ENCODE measurements at places on chromosomes 7 and 10.
A peak's percentile ranks its signal among the peaks of the same experiment; 100 is the strongest.

DNA sequence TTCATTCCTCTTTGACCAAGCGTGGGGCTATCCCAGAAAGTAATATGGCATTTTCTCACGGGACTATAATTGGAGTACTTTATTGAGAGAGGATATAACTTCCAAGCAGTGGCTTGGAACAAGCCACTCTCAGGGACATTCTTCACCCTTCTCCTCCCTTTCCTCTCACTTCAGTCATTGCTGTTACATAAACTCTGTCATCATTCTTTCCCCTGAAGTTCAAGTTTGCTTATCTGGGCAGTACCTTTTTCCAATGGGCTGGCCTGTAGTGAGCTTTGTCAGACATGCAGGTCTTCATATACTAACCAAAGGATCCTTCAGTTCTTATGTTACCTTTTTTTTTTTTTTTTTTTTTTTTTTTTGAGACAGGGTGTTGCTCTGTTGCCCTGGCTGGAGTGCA, 58.7 kb upstream of the KMT2E start:
- no peak for DNase-seq

DNA sequence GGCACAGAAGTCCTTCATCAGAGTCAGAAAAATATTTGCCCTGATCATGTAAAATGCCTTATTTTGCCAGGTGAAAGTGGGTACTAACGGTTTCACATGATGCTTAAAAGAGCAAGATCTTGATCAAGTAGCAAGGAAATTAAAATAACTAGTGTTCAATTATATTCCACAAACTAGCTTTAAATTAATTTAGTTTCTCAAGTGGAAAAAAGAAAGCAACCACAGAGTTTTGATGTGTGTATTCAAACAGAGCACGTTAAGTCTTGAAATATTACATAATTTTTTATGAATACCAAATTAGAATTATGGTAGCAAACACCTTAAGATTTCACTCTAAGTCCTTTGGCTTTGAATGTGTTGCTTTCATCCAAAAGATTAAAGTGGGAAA, 47.3 kb downstream of the PIP4K2A start:
- no peak for DNase-seq

DNA sequence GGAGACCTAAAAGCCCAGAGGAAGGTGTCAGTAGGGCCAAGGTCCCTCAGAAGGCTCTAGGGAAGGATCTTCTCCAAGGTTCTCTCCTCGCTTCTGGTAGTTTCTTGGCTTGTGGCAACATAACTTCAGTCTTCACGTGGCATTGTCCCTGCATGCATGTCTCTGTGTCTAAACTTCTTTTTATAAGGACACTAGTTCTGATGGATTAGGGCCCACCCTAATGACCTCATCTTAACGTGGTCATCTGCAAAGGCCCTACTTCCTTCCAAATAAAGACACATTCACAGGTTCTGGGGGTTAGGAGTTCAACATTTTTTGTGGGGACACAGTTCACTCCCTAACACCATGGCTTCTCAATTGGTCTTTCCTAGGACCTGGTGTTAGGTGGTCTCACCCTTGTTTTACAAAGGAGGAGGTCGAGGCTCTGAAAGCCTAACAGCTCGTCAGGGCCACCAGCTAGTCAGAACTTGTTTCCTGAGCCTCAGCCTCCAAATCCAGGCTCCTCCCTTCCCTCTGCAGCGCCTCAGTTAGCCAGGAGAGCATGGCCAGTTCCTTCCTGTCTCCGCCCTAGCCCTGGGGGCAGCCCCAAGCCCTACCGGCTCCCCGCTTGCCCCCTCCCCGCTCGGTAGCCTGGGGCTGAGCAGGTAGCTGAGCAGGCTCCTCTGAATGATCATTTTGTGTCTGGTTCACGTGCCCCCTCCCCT, 109.7 kb upstream of the PPIF start:
- no peak for DNase-seq

DNA sequence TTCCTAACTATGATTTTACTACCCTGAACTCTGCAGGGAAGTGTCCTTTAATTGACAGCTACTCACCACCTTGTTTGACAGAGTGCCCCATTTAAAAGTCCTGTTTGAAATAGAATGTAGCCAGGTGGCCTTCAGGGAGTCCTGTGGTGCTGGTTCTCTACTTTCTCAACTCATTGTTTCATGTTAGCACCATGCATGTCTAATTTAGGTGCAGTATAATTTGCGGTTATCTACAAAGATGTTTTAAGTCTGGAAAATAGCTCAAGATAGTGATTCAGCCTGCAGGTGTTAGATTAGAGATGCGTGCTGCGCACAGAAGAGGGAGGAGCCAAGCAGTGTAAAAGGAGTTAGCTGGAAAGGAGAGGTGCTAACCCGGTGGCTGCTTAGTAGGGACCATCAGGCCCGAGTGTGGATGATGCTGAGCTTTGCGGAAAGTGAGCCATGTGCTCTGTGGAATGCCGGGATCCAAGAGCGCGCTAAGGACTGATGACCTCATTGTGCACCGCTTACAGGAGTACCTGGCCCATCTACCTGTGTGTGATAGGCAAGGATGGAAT, 1.2 kb downstream of the CCM2 start:
- peak; percentile 24 for DNase-seq

DNA sequence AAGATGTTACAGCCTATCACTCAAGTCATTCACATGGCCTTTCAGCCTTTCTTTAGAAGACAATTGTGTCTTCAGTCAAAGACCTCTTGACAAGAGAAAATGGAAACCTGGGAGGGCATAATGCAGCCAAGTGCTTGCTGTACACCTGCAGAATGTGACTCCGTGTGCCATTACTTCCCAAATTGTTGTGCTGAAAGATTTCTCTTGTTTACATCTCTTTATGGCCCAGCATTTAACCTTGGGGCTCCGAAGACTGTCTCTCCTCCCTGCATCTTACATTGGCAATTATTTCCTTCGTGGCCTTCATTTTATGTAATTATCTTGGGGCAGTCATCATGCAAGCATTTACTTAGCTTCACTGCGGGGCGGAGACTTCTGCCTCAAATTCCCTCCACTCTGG, 287.0 kb downstream of the TCF7L2 start:
- no peak for DNase-seq

GRCh38 chr10:51804866-51805265, 105.5 kb upstream of the CSTF2T start:
- DNase-seq, result peak; percentile 2

DNA sequence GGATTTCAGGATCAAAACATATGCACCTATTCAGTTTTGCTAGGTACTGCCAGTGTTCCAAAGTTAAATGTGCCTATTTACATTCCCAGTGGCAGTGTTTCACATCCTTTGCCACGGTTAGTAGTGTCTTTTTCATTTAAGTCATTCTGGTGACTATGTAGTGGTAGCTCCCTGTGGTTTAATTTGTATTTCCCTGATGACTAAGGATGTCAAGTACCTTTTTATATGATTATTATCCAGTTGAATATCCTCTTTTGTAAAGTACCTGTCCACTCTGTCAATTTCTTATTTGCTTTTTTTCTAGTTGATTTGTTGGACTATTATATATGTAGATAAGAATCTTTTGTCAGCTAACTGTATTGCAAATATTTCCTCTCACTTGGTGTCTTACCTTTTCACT, 45.1 kb downstream of the TMEM60 start:
- DNase-seq, result no peak

DNA sequence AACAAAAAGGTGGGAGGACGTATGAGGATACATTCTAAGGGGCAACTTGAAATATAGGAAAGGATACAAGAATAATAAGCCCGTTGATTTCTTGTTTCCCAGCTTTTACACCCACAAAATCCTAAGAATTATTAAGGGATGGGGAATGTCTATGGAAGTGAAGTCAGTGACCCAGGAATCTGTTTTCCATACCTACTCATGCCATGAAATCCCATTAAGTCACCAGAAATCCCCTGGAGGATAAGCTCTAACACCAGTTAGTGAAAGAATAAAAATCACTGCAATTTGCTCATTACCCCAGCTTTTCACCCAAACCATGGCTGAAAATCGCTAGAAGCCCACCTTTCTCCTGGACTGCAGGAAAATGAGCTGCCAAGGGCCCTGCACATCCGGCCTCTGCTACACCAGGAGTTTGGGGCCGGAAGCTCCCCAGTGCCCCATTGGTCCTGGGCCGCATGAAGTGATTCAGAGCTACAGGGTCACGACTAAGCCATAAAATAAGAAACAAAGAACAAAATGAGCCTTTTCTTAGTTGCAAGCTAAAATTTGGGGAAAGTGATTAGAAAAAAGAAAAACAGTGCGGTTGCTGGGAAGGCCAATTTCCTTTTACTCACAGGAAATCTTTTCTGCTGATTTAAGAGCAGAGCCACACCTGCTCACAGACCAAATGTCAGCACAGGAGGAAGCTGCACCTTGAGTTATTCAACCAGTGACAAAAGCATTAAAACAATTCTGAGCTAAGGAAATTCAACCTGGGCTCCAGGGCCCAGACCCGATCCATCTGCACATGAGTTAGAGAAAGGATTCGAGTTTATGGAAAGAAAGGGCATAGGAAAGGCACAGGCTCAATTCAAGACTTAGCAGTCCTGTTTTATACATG, 40.3 kb downstream of the HIPK2 start:
- DNase-seq, result peak; percentile 54

GRCh38 chr10:30528429-30528786, 94.4 kb downstream of the MAP3K8 start:
- no peak for DNase-seq

DNA sequence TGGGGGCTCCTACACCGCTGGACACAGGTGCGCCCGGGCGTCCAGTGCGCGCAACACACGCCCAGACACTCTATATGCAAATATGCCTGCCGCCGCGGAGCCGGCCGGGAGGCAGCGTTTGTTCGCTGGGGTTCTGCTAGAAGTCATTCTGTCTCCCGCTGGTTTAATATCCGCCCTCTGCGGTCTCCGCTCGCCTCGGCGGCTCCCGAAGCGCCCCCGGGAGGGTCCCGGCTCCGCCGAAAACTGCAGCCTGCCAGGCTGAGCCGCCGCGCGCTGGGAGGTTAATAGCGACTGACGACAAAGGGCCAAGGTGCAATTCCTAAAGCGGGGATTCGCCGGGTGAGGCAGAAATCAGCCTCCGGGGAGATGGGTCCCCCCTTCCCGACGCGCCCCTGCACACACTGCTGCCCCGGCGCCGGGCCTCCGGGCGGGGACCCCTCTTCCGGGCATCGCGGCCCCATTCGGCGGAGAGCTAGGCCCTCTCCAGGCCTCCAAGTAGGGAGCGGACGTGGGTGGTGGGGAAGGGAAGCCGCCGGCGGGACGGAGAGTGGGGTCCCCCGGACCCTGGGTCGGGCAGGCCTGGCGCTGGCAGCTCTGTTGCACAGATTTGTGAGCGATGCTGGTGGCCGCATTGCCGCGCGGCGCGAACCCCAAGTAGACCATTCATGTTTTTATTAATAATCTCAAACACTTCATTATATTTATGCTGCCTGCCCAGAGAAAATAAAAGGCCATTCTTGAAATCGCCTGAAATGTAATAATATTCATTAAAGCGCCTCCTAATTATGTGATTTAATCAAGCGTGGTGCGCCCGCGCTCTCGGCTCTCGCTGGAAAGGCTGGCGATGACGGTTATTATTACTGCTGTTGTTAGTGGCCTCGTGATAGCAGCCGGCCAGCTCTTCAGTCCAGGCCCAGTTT, 9.1 kb downstream of the EN2 start:
- peak; percentile 91 for DNase-seq

DNA sequence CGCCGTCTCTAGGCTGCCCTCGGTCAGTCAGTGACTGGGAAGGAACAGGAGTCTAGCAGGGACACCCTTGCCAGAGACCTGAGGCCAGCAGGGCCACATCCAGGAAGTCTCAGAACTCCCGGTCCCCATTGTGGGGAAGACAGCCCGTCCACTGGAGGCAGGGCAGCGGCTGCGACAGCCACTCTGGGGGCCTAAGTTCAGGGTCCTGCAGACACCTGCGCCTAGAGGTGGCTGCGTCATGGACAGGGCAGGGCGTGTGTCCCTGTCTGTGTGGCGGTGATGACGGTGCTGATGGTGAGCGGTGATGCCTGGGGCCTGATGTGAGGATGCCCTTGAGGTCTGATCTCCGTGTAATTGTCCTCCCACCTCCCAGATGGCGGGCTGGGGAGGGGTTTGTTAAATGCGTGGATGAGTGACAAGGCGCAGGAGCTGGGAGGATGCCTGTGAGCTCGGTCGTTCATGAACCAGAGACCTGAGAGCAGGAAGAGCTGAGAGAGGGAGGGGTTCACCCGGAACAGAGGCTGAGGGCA, 537.9 kb upstream of the FOXK1 start:
- no peak for DNase-seq

Measured in Daoy (cell line).